ENCODE measurements at places on chromosomes 11 and 22.

DNA sequence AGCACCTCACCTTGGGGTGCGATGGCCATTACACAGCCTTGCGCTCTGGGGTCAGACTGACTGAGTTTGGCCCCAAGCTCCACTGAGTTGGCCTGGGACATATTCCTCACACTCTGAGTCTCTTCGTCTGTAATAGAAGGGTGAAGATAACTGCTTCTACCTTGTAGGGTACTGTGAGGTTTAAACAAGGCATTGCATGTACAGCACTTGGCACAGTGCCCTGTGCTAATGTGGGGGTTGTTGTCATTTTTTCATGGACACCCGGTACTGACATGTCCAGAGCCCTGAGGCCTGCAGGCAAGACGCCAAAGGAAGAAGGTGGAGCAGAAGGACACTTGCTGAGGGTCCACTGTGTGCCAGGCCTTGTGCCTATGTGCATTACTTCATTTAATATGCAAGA is 50.7 kb downstream of the OTOG start:
- DNase-seq, result no peak

- DNase-seq, result no peak
These were observed 9.7 kb downstream of the PDGFD start for GRCh38 chr11:104154296-104154695.

- DNase-seq, result no peak
These were observed 121.8 kb downstream of the MICAL2 start for GRCh38 chr11:12232160-12232559.

DNA sequence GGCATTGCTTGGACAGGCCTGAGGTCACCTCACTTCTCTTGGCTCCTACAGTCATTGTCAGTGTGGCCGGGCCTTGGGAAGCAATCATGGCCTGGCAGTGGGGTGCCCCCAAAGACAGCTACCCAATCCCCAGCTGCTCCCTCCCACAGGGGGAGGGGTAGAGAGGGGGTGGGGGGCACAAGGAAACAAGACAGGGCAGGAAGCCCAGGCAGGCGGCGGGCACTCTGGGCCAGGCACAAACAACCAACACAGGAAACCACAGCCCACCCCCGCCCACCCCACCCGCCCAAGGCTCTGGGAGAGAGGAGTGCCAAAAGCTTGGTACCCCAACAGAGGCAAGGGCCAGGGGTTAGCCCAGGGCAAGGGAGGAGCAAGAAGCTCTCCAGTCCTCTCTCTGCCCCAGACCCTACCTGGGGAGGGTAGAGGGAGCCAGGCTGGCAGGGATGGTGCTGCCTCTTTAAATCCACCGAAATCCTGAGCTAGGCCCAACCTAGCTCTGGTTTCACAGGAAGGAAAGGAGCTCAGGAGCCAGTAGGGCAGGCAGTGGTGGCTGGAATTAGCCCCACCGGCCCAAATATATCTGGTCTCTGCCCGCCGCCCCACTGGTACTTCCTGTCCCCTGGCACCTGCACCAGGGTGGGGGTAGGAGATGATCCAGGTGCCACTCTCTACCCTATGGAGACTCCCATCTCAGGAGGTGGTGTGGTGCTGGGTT is 12.2 kb downstream of the BCL9L start:
- no peak for DNase-seq

GRCh38 chr22:19876941-19877625 is 22.4 kb upstream of the GNB1L start:
- DNase-seq, result no peak

- no peak for DNase-seq
These were observed 42.7 kb downstream of the CDKN1C start for GRCh38 chr11:2842876-2843275.

GRCh38 chr11:1493650-1494244 is 7.2 kb upstream of the MOB2 start:
- DNase-seq, result no peak

DNA sequence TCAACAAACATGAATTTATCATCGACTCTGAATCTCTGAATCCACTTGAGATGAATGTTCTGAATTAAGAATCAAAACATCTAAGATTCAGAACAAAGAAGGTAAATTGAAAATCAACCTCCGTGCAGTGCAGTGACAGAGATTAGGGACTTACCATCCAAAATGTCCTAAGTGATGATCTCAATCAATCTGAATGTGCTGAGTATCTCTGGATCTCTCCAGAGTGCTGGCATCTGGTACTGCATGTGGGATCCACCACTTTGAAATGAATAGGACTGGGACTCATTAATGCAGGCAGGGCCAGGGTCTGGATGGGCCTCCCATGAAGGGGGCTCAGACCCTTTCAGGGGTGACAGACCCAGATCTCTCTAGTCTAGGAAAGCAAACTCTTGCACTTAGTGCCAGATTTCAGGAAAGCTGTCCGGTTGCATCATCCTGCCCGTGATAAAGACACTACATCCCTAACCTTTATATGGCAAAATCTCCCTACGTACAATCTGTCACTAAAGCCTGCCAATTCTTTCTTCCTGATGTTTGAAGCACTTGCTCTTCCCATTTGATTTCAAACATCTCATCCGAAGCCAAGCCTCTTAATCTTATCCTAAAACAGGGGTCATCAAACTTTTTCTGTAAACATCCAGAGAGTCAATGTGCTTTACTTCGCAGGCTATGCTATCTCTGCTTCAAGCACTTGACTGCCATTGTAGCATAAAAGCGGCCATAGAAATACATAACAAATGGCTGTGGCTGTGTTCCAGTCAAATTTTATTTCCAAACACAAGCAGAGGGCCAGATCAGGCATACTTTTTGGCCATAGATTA is 263.3 kb downstream of the LARGE1 start:
- DNase-seq, result no peak

GRCh38 chr11:44589301-44589700 is 23.8 kb downstream of the CD82 start:
- DNase-seq, result no peak

GRCh38 chr11:44764583-44764982 is 37.8 kb downstream of the TSPAN18 start:
- DNase-seq, result no peak

GRCh38 chr11:14125529-14125928 is 163.0 kb downstream of the SPON1 start:
- DNase-seq, result no peak

DNA sequence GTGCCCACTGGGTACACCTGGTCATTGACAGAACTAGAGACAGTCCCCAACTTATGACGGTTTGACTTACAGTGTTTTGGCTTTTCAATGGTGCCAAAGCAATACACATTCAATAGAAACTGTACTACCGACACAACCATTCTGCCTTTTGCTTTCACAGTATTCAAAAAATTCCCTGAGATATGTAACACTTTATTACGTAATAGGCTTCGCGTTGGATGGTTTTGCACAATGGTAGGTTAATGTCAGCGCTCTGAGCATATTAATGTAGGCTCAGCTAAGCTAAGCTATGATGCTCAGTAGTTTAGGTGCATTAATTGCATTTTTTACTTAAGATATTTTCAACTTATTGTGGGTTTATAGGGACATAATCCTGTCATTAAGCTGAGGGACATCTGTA is 105.1 kb upstream of the B3GAT1 start:
- no peak for DNase-seq

DNA sequence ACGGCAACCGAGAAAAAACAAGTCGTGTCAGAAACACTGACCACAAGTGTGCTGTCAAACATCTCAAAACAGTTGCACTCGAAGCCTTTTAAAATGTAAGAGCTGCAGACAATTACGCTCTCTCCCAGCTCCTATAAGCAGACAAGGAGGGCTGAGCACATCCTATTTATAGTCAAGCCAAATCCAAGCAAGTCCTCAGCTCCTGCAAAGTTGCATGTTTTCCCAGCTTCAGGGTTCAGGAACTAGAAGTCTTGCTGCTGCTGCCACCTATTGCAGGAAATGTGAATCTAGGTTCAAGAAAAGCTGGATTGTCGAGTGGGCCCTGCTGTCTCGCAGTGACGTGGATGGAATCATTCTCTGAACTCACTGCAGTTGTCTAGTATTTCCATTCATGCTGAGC is 15.5 kb downstream of the EFCAB6 start:
- no peak for DNase-seq

DNA sequence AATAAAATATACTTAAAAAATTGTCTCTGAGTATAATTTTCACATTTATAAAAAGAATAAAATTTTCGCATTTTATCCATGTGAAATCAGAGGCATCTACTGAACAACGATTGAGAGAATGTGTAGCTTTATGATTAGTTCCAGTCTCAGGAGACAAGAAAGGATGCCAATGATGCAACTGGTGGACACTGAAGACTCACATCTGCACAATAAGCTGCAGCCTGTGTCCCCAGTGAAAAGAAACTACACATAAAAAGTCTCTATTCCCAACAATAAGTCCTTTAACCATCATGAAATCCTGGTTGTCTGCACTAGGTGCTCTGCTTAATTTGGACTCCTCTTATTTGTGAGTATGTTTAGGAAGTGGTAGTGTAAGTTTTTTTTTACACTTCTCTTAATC is 22.0 kb downstream of the OR5AS1 start:
- DNase-seq, result no peak

DNA sequence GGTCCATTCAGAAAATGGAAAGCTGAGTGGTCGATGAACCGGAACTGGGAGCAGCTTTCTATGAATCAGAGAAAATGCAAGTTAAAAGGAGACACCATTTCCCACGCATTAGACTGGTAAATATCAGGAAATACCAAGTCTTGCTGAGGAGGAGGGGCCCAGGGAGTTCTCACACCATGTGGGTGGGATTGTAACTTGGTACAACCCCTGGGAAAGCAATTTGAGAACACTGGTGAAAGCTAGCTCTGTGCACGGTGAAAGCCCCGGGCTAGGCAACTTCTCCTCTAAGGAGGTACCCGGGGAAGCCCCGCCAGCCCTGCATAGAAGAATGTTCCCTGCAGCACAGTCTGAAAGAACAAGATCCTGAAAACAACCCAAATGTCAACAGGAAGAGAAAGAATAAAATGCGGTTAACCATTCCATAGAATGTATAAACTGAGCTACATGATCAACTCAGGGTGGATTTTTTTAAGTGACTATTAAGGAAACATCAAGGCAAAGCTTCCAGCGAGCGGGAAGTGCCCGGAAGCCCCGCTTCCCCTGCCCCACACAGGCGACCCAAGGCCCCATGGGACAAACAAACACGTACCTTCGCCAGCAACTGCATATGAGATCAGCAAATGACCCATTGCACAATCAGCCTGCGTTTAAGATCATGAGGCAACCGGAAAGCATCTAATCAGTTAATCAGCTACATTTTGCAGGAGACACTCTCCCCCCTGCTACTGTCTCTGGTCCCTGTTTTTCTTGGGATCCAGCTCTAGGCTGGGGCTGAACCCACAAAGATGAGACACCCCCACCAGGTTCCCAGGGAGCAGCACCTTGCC is 11.3 kb downstream of the SHANK2 start:
- DNase-seq, result no peak

GRCh38 chr11:2687782-2688191 is 12.0 kb downstream of the KCNQ1OT1 start:
- DNase-seq, result no peak

DNA sequence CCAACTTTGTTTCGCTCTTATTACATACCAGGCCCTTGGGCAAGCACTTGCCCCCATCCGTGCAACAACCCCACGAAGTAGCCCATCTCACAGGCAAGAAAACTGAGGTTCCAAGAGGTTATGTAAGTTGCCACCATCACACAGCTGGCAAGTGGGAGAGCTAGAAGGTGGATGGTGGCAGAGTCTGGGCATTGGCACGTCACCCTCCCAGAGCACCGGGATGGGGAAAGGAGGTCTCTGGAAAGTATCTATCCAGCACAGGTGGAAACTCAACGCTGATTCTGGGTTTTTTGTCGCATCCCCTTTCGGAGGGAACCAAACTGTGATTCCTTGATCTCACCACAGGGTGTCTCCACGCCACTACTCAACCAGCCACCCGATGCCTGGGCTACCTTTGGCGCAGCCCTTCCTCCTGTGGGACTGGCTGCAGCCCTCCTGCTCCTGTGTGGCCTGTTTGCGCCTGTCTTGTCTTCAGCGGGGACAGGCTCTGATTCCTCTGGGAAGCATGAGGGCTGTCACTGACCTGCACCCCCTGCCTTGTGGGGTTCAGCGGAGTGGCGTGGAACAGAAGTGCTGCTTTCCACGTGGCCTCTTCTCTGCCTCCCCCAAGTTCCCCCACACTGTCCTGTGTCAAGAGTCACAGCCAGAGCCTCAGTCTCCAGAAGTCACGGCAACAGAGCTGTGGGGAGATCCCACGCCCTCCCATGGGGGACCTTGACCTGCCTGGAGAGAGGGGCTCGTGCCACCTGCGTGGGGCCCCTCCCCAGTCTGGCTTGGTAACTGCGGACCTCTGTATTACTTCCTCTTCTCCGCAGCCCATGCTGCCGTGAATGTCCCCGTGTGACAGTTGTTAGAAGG is 34.4 kb upstream of the TRIM29 start:
- peak; percentile 60 for DNase-seq

GRCh38 chr11:133817449-133817848 is 27.9 kb downstream of the SPATA19 start:
- no peak for DNase-seq

DNA sequence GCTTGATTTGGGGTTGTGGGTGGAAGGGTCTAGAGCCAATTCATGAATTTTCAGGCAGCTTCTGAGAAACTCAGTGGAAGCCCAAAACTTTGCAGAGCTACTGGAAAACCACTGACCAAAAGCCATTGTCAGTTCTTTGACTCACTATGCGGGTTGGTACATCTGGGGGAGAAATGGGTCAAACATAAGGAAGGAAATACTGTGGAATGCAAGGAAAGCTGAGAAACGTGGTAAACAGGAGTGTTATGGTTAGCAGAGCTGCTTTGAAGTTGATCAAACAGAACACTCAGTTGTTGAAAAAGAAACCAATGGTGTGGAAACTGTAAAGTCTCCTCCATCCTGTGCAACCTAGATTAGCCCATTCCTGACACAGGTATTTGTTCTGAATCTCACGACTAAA is 6.3 kb upstream of the ABTB2 start:
- no peak for DNase-seq

- no peak for DNase-seq
These were observed 9.5 kb upstream of the ELF5 start for GRCh38 chr11:34523053-34523452.

DNA sequence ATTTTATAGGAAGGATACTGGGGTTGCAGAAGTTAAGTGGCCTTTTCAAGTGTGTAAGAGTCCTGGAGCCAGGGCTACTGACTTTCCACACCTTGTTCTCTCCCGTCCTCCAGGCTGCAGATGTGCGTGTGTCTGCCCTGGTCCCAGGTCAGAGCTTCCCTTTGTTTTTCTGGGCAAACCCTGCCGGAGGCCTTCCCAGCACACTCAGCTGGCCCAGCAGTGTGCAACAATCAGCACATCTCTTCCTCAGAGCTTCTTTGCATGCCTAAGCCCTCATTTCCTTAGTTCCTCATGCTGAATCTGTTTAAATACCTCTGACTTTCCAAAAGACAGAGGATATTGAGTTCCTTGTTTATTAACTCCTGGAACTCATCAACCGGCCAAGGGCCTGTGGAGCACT is 80.6 kb downstream of the KCNJ1 start:
- no peak for DNase-seq

Data from GM18507 (cell line).